GM12878 (cell line): ENCODE measurements at places on chromosomes 2 and 18.

DNA sequence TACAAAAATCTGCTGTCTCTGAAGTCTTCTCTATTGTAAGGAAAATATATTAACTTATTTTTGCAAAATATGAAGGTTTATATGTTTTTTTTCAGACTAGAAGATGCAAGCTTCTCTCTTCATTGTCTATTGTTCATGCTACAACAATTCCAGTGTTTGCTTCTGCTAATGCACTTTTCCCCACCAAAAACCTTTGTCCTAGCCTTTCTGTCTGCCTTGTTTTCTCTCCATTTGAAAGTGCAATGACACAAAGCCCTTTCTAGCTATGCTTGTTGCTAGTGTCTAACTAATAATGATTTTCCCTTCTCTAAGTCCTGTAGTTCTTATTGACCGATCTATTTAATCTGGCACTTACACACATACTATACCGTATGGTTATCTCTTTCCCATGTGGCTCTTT is 369.5 kb upstream of the CELF4 start:
- no peaks in the 10 kb centered on the region for H3K27me3 ChIP-seq
- no peaks in the 10 kb centered on the region for H3K4me1 ChIP-seq
- H3K36me3 ChIP-seq = no peaks in the 10 kb centered on the region
- no peak overlapping the region for H3K27ac ChIP-seq
- DNase-seq = no peak
- no peak overlapping the region for H3K4me3 ChIP-seq

DNA sequence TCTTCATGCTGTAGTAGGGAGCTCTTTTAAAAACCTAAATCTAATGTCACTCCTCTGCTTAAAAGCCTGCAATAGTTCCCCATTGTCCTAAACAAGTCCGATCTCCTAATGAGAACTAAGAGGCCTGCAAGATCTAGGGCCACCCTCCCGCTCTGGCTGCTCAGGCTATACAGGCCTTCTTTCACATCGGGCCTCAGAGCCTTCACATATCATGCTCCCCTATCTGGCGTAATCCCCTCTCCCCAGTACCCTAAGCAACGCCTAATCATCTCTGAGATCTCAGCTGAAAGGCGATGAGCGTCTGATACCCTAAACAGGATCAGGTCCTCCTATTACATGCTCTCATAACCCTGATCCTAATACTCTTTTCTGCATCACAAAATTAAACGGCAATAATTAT is 1.9 kb downstream of the MAP4K3 start:
- H3K4me1 ChIP-seq = no peaks in the 10 kb centered on the region
- no peak for DNase-seq
- no peaks in the 10 kb centered on the region for H3K36me3 ChIP-seq
- no peak overlapping the region for H3K27ac ChIP-seq
- H3K4me3 ChIP-seq = peak overlapping the region; percentile 67; the same call in 1 of the 2 replicates

DNA sequence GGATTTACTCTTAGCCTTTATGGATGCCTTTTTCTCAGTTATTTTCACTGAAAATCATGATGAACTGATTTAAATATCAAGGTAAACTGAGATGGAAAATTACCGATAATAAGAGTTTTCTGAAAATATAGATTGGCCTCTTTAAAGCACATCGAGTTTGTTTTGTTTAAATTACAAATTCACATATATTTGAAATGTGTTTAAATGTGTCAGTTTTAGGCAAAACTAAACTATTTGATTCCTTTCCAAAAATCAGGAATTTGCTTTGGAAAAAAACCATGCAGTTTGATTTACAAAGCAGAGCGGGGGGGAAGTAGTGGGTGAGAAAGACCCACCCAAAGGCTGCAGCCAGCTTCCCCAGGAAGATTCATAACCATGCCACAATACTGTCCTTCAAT is 52.0 kb upstream of the EML4 start:
- no peaks in the 10 kb centered on the region for H3K36me3 ChIP-seq
- H3K27ac ChIP-seq = no peak overlapping the region
- peaks cover 17% of the 10 kb centered on the region for H3K4me1 ChIP-seq
- no peak overlapping the region for H3K4me3 ChIP-seq
- no peak for DNase-seq

DNA sequence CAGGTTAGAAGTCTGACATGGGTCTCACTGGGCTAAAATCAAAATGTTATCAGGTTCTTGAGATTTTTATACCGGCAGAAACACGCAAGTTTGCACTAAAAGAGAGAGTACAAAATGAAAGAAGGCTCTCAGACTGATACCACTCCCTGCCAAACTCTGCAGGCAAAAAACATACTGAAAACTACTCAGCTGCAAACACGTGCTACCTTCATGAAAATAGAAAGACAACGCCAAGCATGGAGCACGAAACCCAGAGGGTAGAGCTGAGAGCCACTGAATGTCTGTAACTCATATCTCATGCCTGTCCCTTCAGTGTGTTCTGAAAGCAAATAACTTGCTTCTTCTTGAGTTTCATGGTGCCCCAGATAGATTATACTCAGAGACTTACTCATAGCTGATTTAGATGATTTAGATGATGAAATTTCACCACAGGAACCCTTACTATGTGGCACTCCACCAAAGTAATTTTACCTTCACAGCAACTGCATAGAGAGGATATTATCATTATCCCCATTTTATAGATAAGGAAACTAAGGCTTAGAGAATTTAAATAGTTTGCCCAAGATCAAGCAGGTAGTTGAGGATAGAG is 313.0 kb upstream of the SLC39A10 start:
- DNase-seq = no peak
- H3K27ac ChIP-seq = no peak overlapping the region
- H3K36me3 ChIP-seq = no peaks in the 10 kb centered on the region
- H3K4me1 ChIP-seq = no peaks in the 10 kb centered on the region

- DNase-seq = no peak
- no peaks in the 10 kb centered on the region for H3K4me1 ChIP-seq
- no peaks in the 10 kb centered on the region for H3K27me3 ChIP-seq
- no peak overlapping the region for H3K27ac ChIP-seq
- no peak overlapping the region for H3K4me3 ChIP-seq
- no peaks in the 10 kb centered on the region for H3K36me3 ChIP-seq
These were observed 143.7 kb downstream of the TPO start for GRCh38 chr2:1556776-1557466.

DNA sequence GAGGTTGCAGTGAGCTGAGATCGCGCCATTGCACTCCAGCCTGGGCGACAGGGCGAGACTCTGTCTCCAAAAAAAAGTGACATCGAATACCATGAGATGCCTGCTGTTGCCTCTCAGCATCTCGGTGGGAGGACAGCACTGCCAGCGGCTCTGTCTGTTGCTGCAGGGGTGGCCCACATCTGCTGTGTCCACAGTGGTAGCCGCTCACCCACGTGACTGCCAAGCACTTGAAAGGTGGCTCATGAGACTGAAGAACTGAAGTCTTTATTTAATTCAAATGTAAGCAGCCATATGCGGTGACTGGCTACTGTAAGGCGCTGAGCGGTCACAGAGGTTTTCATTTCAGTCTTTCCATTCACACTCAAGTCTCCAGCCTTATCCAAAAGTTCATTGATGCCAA is 25.8 kb downstream of the IMPA2 start:
- no peaks in the 10 kb centered on the region for H3K27me3 ChIP-seq
- H3K4me3 ChIP-seq = no peak overlapping the region
- H3K36me3 ChIP-seq = no peaks in the 10 kb centered on the region
- peaks cover 9% of the 10 kb centered on the region for H3K4me1 ChIP-seq

GRCh38 chr18:76348267-76349066 is 146.6 kb downstream of the ZNF516 start:
- DNase-seq = no peak
- no peak overlapping the region; the same call in 1 of the 2 replicates for H3K4me3 ChIP-seq
- no peaks in the 10 kb centered on the region for H3K27me3 ChIP-seq
- H3K27ac ChIP-seq = no peak overlapping the region

- peak overlapping the region; percentile 96 for H3K27ac ChIP-seq
- H3K36me3 ChIP-seq = no peaks in the 10 kb centered on the region
- no peaks in the 10 kb centered on the region for H3K27me3 ChIP-seq
These were observed 3.2 kb upstream of the TTC39C start for GRCh38 chr18:24011123-24011917.

DNA sequence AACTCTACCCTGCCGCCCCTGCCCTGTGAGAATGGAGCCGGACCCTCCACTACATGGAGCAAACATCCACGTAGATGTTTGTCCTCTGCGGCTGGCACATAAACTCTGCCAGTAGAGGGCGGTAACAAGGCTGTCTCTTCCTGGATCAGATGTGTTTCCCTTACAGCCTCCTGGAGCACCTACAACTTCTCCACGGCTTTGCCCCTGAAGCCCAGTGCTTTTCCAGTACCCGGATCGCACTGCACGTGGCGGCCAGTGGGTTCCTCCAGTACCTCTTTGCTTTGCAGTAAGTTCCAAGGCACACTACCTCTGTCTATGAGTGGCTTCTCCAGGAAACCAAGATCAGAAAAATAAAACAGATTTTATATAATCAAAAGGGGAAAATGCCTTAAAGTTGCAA is 651.3 kb downstream of the DCDC2C start:
- no peaks in the 10 kb centered on the region for H3K36me3 ChIP-seq
- H3K4me3 ChIP-seq = no peak overlapping the region
- no peak for DNase-seq
- no peaks in the 10 kb centered on the region for H3K4me1 ChIP-seq

GRCh38 chr2:4673025-4673489 is 969.7 kb downstream of the DCDC2C start:
- H3K27me3 ChIP-seq = no peaks in the 10 kb centered on the region
- H3K4me3 ChIP-seq = no peak overlapping the region
- H3K4me1 ChIP-seq = no peaks in the 10 kb centered on the region
- H3K36me3 ChIP-seq = no peaks in the 10 kb centered on the region
- no peak for DNase-seq
- no peak overlapping the region for H3K27ac ChIP-seq

DNA sequence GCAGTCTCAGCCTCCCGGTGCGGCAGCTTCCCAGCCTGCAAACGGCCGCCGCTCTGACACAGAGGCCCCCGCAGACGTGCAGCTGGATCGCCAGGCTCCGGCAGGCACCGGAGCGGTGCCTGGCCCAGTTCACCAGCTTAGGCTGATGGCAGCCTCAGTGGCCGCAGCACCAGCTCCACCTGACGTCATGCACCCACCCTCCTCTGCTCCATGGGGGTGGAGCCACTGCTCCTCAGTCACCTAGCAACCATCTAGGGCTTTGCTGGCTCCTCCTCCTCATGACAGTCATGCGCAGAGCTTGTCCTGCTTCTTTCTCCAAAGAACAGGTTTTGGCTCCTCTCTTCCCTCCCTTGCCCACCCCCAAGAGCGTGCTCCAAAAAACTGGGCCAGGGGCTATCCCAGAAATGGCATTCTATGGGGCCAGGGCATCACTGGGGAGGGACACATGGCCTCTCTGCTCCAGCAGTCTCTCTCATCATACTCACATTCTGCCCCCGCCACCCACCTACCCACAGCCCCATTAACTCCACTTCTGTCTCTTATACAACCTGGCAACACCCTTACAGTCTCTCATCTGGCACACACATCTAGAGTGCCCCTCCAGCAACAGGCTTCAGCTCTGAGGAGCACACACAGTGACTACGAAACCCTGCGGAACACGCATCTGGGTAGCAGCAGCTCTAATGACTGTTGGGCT is 5.5 kb downstream of the DCTN1 start:
- DNase-seq = no peak
- no peak overlapping the region for H3K27ac ChIP-seq

DNA sequence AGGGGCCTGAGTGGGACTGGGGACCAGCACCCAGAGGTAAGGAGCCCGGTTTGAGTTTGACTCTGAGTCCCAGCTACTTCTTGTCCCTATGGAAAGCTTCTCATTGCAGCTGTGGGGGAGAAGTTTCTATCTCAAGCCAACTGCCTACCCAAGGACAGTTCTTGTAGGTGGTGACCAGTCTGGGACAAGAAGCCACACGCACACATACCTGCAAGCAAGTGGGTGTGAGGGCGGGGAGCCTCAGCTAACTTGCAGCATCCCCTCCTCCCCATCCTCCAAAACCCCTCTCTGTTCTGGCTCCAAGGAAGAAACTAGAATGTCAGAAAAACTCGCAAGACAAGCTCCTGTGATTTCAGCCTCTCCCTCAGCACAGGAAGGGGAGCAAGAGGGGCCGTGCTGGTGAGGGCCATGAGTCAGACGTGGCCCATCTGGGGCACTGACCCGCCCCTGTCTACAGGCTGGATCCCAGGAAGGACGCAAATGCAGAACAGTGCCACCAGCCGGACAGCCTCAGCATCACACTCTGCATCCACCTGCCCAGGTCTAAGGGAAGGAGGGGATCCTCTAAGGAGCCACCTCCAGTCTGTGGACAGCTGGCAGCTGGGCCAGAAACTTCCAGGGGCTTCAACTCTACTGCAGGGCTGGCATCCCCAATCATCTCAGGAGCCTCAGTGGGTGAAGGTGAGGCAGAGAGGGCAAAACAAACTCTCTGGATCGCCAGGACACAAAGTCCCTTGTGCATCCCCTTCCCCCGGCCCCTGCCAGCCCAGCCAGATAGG is 103.4 kb downstream of the TNS1 start:
- DNase-seq = no peak
- no peaks in the 10 kb centered on the region for H3K4me1 ChIP-seq
- H3K27ac ChIP-seq = no peak overlapping the region
- H3K27me3 ChIP-seq = peaks cover 6% of the 10 kb centered on the region; the same call in 1 of the 2 replicates
- H3K36me3 ChIP-seq = no peaks in the 10 kb centered on the region

DNA sequence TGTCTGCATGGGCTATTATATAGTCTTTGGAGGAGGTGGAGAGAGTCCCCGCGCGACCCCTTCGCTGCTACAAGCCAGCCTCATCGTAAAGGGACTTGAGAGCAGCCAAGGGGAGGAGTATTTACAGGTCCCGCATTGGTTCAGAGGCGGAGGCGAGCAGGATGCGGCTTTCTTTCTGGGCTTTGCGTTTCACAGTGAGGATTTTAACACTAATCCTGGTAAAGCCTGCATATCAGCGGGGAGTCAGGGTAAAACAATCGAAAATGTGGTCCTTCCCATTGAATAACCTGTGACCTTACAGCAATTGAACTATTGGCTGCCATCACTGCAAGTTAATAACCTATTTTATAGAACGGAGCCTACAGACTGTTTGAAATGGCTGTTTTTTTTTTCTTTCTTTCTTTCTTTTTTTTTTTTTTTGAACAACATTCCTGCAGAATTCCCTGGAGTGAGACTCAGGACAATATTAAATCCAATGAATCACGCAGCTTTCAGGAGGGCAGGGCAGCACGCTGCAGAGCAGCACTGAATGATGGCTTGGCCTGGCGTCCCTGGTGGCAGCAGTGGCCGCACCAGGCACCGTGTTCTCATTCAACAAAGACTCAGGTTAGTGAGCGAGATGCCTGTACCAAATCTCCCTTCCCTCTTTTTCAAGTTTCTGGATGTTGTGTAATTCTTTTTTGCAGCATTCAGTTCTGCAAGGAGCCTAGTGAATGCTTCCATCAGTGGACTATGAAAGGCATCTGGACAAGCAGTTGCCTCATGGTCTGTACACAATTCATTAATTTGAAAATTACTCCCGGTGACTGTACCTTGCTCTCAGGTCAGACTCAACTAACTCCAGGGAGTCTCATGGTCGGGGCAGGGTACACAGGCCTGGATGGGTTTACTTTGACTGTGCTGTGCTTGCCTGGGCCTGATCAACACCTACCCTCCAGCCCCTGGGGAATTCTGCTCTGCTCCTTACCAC is 19.8 kb downstream of the SMIM21 start:
- H3K36me3 ChIP-seq = no peaks in the 10 kb centered on the region
- no peak overlapping the region for H3K27ac ChIP-seq
- no peak overlapping the region for H3K4me3 ChIP-seq
- no peaks in the 10 kb centered on the region for H3K27me3 ChIP-seq
- no peak for DNase-seq
